ENCODE measurements at places on chromosomes 1 and 21.

DNA sequence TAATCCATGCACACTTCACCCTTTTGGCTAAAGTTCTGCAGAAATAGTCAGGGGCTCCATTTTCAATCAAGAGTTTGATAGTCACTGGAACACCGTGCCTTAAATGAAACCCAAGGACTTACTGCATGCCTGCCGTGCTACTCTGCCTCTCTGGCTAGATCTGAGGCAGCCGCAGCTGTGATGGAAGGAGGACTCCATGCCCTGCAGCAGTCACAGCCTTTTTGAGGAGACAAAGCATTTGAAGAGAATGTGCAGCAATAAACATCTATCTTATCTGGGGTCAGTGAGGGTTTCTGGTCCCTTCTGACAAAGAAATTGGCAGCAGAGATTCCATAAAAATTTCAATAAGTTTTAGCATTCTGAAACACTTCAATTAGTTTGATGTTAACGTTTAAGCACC lies 78.0 kb downstream of the BCAR3 start:
- no peak for DNase-seq

GRCh38 chr1:37734629-37735591 lies 30.0 kb downstream of the EPHA10 start:
- DNase-seq, result no peak

GRCh38 chr21:44802396-44803153 lies 955 bp upstream of the UBE2G2 start:
- no peak for DNase-seq

GRCh38 chr1:217040711-217041455 lies 317.7 kb upstream of the ESRRG start:
- no peak for DNase-seq

DNA sequence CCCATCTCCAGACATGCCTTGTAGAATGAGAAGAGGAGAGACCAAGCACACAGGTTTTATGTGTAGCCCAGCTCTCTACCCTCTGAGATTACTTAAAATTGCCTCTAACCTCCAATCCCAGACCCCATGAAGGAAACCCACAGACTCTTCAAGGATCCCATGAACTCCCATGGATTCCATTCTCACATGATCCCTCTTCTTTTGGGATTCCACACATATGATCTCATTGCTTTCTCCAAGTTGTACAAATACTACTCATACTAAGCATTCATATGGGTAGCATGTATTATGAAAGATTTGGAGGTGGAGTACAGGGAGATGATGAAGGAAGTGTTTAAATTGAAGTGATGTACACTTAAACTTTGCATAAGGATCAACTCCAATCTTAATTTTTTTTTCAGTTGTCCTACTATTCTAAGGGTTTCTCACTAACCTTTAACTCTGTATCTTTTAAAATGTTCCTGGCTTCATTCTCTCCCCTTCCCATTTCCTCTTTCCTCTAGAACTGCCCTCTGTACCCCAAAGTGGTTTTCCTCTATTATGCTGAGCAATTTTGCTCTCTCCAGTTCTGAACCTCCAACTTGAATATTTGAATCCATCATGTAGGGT lies 41.6 kb downstream of the MFSD2A start:
- DNase-seq, result no peak

DNA sequence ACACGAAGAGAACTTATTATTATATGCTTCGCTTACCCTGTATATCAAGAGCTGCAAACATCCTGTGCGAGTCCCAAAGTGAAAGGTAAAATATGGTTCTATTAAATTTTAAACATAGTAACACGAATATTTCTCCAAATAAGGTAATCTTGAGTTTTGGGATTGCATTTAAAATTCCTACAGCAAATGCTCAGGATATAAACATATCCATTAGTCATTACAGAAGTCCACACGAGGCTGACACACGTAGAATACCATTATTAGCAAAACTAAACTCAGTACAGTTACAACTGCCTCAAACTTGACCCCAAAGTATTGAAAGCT lies 282 bp upstream of the LYPLAL1 start:
- peak; percentile 35 for DNase-seq

GRCh38 chr1:175725684-175726083 lies 17.7 kb downstream of the TNR start:
- DNase-seq, result peak; percentile 30

DNA sequence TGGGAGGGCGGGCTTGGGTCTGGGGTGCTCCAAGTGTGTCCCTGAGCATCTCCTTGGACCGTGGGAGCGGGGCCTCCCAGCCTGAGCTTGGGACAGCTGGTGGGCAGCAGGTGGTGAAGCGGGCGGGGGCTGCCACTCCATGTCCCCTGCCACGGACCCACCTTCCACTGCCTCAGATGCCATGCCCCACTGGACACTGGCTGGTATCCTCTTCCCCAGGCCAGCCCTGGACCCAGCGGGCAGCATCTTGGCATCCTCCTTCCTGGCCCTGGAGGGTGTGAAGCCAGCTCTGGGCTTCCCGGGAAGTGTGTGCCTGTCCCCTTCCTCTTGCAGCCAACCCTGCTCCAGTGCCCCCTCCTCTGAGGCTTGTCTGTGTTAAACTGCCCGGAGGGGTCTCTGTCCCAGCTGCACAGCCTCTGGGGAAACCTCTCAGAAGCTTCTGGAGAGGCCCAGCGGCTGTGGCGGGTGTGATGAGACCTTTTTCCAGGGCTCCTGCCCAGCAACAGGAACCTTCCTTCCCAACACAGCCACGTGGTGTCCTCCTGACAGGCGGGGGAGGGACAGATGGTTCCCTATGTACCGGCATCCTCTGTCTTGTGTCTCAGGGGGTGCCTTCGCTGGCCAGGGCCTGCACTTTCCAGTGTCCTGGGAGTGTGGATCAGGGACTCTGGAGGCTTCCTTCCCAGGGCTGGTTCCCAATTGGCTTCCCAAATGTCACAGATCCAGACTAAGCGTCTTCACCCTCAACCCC lies 81.6 kb upstream of the DISP3 start:
- no peak for DNase-seq

DNA sequence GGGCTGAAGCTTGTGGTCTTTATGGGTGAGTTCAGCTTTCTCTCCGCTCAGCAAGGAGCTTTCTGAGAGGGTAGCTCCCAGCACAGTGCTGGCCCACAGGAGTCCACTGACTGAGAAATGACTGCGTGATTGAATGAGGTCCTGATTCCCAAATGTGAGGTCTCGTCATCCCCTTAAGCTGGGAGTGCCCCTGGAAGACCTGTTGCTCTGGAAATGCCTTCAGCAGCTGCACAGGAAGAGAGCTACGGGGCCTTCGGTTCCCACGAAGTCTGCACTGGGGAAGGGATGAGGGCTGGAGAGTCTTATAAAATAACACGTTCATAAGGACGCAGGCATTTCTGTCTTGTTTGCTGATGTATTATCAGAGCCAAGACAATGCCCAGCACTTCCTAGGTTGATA lies 14.0 kb downstream of the TNNT2 start:
- no peak for DNase-seq

DNA sequence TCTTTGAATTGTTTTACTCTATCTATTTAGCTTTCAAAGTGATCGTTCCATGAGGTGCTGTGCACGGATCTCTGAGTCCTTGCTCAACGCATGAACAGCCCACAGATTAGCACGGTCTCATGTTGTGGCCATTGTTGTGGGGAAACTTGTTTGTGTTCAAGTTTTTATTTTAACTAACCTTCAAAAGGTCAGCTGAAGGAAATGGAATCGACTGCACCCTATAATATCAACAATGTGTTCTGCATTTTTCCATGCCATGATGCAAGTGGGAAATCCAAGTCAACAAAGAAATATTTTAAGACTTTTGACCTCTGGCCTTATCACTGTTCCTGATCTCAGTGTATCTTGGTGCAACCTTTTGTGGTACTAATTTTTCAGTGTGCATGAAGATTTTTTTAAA lies 6.1 kb downstream of the SH2D1B start:
- DNase-seq, result no peak

- no peak for DNase-seq
These were observed 62.1 kb upstream of the PROX1 start for GRCh38 chr1:213925531-213926182.

GRCh38 chr21:15986277-15986676 lies 256.5 kb downstream of the USP25 start:
- no peak for DNase-seq

GRCh38 chr1:18480315-18481189 lies at the start of gene KLHDC7A:
TSS of gene KLHDC7A (plus strand) at chr1:18480930. CDS start at chr1:18480982, 52 bp downstream.
- no peak for DNase-seq

- DNase-seq, result no peak
These were observed 3.2 kb upstream of the TRAF5 start for GRCh38 chr1:211323156-211324063.

- no peak for DNase-seq
These were observed 50.8 kb downstream of the KCNAB2 start for GRCh38 chr1:6096243-6097116.

DNA sequence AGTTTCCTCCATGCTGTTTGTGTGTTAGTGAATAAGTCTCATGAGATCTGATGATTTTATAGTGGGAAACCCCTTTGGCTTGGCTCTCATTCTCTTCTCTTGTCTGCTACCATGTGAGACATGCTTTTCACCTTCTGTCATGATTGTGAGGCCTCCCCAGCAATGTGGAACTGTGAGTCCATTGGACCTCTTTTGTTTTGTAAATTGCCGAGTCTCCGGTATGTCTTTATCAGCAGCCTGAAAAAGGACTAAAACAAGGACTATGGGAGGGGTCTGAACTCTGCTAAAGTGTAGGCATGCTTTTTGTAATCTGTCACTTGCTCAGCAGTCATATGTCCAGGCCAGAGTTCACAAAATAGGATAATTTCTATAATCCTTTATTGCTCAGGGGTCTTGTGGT lies 164.0 kb upstream of the SNX7 start:
- no peak for DNase-seq

DNA sequence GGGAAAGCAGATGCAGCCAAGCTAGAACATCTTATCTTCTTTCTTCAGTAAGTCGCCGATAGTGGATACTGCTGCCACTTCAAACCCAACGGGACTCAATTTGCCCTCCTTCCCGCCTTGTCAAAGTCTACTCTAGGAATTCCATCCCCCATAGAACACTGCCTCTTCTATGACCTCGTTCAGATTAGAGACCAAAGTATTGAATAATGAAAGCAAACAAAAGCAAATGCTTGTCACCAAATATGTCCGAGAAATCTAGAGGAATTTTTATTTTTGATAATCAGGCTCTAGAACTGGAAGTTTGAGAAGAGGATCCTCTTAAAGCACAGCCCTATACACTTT lies 853 bp upstream of the RRAGC start:
- DNase-seq, result no peak

GRCh38 chr1:53685272-53686051 lies 53.5 kb downstream of the GLIS1 start:
- DNase-seq, result no peak

GRCh38 chr1:93275634-93276295 lies 69.9 kb upstream of the DR1 start:
- DNase-seq, result no peak

GRCh38 chr1:22118291-22118992 lies 24.5 kb downstream of the WNT4 start:
- DNase-seq, result no peak

DNA sequence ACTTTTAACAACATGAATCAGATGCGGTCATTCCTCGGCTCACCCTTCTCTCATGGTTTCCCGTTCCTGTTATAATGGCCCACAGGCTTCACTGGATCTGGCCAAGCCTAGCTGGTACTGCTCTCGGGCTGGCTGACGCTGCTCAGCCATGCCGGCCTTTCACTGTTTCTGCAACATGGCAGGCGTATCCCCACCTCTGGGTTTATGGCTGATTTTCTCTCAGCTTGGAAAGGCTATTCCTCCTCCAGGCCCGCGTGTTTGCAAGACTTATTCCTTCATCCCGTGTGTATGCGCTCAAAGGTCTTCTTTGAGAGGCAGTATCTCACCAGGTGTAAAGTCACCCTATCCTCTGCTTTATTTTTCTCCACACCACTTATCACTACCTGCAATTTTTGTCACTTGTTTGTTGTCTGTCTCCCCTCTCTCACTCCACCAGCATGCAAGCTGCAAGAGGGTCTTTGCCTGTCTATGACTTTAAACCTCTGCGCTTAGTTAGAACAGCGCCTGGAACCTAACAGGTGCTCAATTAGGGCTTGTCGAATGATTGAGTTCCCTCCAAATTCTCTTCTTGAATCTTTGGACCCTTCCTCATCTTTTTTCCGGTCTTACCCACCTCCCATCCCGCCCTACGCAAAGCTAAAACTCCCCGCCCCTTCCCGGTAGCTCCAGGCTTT lies 491 bp upstream of the RAP1A start:
- DNase-seq, result no peak

GRCh38 chr1:202860744-202861419 lies 28.1 kb downstream of the RABIF start:
- no peak for DNase-seq

- DNase-seq, result no peak
These were observed 51.7 kb downstream of the CAPZB start for GRCh38 chr1:19433719-19433998.

DNA sequence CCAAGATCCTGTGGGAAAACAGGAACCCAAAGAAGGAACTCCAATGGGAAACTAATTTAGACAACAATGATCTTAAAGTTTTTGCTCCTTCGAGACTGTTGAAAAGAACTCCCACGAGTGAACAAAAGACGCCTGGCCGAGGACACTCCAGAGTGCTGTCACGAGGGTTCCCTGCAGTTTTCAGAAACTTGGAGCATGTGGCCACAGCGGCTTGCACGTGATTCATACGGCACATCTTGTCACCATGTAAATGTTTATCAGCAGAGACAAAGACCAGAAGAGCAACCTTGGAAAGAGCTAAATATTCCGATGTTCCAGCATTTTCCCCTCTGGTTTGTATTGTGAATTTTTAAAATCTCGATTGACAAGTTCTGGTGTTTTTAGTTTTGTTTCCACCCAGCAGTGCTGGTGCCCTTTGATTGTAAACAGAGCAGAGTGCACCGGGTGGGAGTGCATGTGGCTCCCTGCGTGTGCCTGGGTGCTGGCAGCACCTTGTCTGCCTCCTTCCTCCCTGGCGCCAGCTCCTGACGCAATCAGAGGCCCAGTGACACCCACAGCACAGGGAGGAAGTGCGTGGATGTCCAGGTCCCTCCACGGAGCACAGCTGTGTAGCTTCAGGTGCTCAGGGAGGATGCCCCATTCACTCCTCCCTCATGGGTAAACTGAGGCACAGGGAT lies 23.0 kb downstream of the LRRC3 start:
- no peak for DNase-seq

Data from SK-N-MC (cell line).